ENCODE measurements at places on chromosomes 3 and 15.

DNA sequence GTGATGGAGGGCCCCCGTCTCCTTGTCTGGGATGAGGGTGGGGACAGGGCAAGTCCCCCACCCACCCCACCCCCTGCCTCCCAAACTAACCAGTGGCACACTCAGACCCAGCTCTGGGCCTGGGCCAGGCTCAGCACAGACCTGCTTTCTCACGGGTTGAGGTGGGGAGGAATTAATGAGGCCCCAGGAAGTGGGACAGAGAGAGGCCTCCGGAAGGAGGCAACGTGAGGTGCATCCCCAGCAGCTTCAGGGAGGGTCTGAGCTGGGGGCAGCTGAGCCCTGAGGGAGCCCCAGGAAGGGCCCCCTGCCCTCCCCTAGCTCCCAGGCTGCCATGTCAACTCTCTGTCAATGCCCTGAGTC is 15.0 kb upstream of the GNAI2 start:
- no peak for DNase-seq

- DNase-seq, result no peak
Measured at GRCh38 chr3:46626039-46626438, 13.7 kb downstream of the FAM240A start.

DNA sequence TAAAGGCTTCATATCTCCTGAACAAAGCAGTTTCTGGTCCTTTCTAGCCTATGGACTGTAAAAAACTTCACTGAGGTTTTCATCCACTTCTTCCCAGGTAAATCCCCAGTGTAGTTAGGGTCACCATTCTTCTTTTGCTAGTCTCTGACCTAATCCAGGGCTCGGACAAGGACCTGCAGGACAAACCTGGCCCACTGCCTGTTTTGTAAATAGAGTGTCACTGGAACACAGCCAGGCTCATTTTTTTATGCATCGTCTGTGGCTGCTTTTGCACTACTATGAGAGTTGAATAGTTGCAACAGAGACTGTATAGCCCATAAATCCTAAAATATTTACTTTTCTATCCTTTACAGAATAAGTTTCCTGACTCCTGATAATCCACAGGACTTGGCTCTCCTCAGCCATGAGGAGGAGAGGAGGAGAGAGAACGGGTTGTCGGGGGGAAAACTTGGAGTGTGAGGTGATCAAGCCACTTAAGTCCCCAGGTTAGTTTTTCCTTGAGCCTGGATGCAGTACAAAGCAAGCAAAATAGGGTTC is 29.0 kb downstream of the CCR3 start:
- no peak for DNase-seq

GRCh38 chr3:124883766-124884473 is 3.2 kb downstream of the ITGB5 start:
- no peak for DNase-seq

- DNase-seq, result no peak
Measured at GRCh38 chr3:58353722-58354553, 21.2 kb downstream of the PXK start.
